ENCODE measurements at places on chromosomes 2 and 18. TPM values are rescaled to one million over a fixed set of nuclear protein-coding genes. Genes with fewer than 3 reads are reported as not detected.
A peak's percentile ranks its signal among the peaks of the same experiment; 100 is the strongest.

The DLGAP1 gene
- 3.9 TPM for total RNA-seq

The CDK15 gene
- not detected for total RNA-seq

The C2orf92 gene
- total RNA-seq, result 13.5 TPM

The PHOSPHO2 gene
- total RNA-seq, result 4.2 TPM

DNA sequence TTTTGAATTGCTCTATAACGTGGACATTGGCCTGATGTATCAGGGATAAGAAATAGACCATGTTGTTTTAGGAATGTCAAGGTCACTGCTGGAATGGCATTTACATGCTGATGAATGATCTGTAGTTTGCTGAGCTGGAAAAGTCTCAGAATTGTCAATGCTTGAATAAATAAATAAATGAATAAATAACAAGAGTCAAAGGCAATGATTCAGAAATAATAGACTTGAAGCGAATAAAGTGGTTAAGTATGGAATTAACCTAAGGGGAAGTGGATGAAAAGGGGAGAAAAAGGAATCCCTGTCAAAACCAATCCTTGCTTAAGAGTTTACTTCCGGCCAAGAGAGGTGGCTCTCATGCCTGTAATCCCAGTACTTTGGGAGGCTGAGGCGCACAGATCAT lies 1620.0 kb downstream of the SUCLG1 start:
- no peaks in the 10 kb centered on the region for H3K4me1 ChIP-seq
- H3K4me3 ChIP-seq, result no peak overlapping the region
- DNase-seq, result no peak
- H3K36me3 ChIP-seq, result no peaks in the 10 kb centered on the region
- no peaks in the 10 kb centered on the region for H3K27me3 ChIP-seq
- no peak overlapping the region for H3K27ac ChIP-seq

DNA sequence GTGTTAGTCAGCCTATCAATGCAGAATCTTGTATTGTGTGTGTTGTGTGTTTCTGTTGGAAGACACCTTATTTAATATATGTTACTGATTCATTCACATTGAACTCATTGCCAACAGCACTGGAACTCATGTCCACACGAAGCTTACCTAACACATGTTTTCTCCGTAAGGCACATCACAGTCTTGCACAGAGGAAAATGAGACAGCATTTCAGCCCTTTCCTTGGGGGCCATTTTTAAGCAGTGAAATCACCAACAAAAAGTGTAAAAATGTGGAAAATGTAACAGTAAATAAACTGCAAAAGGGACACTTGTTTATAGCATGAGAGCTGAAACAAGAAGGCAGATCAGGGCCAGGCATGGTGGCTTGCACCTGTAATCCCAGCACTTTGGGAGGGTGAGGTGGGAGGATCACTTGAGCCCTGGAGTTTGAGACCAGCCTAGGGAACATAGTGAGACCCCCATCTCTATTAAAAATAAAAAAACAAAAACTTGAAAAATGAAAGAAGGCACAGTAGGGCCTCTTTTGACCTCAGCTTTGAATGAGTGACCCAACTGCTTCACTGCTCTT lies 306.0 kb downstream of the MYCN start:
- H3K27ac ChIP-seq, result no peak overlapping the region
- no peak for DNase-seq
- no peaks in the 10 kb centered on the region for H3K27me3 ChIP-seq
- H3K4me1 ChIP-seq, result no peaks in the 10 kb centered on the region
- no peaks in the 10 kb centered on the region for H3K36me3 ChIP-seq

GRCh38 chr18:37684183-37684582 lies 118.6 kb upstream of the CELF4 start:
- H3K27ac ChIP-seq, result no peak overlapping the region
- no peaks in the 10 kb centered on the region for H3K27me3 ChIP-seq
- no peaks in the 10 kb centered on the region for H3K4me1 ChIP-seq
- H3K36me3 ChIP-seq, result no peaks in the 10 kb centered on the region

DNA sequence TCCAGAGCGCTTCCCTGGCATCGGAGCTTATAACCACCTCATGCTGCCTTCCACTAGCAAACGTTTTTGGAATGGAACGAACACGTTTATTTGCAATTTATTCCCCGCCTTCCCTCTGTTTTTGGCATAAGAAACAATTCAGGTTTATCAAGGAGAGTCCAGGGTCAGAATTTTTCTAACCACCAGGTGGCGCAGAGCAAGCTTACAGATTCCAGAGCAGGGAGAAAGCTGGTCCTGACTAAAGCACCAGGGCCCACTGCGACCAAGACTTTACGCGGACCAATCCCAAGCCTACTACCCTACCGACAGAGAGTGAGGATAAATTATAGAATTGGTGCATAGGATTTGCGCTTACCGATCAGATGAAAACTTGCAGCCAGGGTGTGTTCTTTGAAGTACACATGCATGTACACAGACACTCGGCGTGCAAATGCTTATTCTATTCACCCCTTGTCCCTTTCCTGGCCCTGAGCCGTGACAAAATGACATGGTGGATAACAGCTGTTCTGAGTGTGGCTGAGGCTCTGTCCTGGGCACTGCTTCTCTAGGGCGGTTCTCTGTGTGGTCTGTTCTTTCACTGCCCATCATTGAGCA lies 34.7 kb downstream of the NAPG start:
- peak overlapping the region; percentile 75 for H3K4me3 ChIP-seq
- peaks cover 19% of the 10 kb centered on the region for H3K4me1 ChIP-seq
- H3K27me3 ChIP-seq, result no peaks in the 10 kb centered on the region
- H3K27ac ChIP-seq, result peak overlapping the region; percentile 21
- no peak for DNase-seq
